Suppressor macrophage treated with lipopolysaccharide for 4 hours (primary cell): ENCODE measurements at places on chromosomes 7 and 10.

DNA sequence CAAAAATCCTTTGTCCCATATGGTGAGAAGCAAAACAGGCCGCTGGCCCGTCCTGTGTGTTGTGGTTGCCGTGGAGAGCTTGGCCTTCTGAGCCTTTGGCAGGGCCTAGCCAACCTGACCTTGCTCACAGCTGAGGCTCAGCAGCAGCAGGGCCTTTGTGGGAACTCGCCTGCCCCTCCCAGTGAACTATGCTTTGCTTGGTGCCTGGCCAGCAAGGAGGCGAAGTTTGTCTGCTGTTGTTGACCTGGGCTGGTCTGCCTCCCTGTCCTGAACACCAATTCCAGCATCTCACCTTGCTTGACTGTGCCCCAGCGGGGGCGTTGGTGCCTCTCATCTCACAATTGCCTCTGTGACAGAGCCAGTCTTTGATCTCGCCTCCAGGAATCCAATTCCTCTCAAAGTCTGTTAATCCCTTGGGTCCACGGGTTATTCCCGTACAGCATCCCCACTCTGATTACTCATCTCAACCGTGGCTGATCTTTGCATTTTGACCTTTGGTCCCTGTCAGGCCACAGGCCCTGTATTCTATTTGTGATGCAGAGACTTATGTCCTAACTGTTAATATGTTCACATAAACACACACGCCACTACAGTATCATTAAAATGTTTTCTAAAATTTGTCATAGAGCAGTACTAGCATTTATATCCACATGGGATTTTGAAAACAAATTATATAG lies 22.6 kb downstream of the EPDR1 start:
- DNase-seq: no peak

GRCh38 chr10:35216303-35216905 lies 89.8 kb downstream of the CREM start:
- DNase-seq: peak; percentile 43

GRCh38 chr10:104638861-104639589 lies 2.1 kb upstream of the SORCS3 start:
- peak; percentile 10 for DNase-seq

DNA sequence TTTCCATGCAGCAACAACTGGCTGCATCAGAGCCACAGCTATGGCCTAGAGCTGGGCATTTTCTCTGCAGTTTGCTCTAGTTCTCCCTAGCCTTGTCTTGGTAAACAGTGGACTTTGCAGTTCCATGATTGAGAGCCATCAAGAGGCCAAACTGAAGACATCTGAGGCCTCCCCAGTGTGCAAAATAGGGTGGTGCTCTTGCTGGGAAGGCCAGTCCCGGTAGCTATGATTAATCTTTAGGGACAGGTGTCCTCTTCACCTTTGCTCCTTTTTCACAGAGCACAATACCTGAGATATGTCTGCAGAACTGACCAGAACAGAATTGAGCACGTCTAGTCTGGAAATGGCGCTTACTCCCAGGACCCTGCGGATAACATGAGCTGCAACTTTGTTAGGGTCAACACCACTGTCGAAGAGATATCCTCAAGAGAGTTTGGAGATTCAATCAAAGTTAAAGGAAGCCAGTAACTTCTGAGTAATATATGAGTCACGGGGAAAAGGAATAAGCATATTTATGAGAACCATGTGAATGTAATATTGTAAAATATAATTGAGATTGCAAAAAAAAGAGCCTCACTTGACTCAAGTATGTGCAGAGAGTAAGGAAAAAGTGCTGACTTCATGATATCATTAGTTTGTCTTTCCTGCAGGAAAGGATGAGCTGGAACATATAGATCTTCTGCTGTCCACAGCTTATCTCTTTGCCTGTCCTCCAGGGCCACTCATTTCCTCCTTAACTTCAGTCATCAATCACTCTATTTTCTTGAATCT lies 76.7 kb downstream of the ANK3 start:
- DNase-seq: peak; percentile 4

- DNase-seq: no peak
Measured at GRCh38 chr10:103278537-103278823, 1.5 kb downstream of the INA start.

DNA sequence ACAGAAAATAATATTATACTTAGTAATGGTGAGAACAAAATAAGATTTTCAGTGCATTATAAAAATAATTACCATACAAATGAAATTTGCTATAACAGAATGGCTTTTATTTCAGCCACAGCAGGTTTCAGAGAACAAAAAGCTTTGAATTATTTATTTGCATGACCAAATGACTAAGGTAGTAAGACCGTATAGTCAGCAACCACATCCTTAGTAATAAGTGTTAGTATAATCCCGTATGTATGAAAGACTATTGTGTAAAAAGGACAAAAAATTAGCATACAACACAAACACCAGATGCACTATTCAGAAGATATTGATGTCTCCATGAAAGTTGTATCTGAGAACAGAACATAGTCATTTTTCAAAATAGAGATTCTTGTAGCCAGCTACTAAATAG lies 12.2 kb downstream of the PDZD8 start:
- DNase-seq: no peak

DNA sequence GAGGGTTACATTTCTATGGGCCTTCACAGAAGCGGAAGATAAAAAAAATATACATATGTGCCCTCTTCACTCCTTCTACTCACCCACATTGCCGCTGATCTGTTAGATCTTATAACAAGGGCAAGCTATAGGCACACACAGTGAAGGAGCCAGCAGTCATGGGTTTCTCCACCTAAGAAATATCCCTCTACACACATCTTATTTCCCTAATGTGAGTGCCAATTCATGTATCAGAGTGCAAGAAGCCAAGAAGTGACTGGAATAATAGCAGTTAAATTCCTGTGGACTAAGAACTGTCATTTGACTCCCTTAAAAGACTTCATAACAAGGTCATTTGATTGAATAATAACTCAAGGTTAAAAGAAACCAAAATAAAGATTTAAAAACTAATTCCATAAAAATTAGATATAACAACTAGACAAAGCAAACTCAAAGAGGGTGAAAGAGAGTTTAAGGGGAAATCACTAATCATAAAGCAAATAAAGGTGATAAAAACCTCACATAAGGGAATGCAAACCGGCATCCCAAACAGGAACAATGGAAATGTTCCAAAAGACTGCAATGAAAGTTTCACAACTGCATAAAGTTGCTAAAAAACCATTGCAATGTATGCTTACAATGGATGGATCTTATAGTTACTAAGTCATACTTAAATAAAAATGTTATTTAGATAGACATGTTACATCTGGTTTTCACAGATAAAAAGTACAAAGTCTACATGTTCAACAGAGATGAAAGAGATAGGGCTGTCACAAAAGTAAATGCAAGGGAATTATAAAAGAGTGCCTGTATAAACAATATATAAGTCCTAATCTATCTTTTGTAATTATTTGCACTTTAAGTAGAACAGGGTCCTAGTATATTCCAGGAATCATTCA lies 42.8 kb downstream of the ARHGAP21 start:
- DNase-seq: no peak

DNA sequence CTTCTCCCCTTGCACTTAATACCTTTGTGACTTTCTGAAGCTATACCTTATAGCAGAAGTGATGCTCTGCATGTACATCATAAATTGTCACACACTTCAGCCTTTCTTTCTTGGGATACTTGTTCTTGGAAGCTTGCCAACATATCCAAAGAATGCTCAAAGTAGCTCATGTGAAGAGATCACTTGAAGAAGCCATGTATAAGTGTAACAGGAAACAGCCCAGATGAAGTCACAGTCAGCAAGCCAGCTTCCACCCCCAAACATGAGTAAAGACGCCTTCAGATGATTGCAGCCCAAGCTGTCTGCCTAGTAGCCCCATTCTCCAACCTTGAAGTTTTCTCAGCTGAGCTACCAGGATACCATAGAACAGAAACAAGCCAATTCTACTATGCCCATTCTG lies 50.9 kb downstream of the DGKB start:
- no peak for DNase-seq

- no peak for DNase-seq
Measured at GRCh38 chr7:80414331-80414730, 97.5 kb downstream of the GNAT3 start.

DNA sequence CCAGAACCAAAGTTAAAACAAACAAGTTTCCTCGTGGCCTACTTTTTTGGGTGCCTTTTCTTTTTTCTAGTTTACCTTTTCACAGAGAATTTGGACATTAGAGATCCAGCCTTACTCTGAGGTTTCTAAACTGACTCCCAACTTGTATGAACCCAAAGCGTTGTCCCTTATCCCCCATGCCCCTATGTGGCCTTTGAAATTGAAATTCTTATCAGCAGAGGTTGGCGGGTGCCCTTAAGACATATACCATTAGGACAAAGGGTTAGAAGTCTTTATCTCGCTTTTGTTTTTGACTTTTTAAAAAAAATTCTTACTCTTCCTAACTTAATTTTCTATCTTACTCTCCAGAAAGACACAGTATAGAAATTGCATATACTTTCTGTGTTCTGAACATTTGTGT lies 76.3 kb upstream of the C7orf33 start:
- no peak for DNase-seq

DNA sequence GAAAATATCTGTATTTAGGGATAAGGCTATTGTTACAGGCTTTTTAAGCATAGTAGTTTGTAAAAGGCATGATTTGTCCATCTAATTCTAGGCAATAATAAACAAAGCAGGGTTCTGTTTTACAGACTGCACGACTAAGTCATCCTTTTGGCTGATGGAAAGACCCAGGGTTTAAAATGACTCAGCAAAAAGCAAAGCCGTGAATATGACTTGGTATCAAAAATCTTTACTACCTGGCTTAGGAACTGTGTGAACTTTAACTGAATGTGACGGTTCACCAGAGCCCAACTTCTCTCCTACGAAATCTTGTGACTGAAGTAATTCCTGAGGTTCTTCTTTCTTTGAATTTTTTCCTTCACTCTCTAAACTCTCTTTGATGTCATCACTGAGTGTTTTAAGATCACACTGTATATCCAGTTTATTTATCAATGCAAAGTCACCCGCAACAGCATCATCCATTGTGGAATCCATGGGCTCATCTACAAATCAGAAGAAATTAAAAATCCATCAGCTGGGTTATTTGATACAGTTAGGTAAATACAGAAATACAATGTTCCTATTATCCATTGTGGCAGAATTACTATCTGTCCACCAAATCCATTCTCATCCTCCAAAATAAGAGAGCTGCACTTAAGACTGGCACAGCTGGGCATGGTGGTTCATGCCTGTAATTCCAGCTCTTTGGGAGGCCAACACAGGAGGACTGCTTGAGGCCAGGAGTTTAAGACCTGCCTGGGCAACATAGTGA lies 17.0 kb downstream of the ATE1 start:
- no peak for DNase-seq

GRCh38 chr7:48337781-48338180 lies 166.5 kb downstream of the ABCA13 start:
- no peak for DNase-seq

DNA sequence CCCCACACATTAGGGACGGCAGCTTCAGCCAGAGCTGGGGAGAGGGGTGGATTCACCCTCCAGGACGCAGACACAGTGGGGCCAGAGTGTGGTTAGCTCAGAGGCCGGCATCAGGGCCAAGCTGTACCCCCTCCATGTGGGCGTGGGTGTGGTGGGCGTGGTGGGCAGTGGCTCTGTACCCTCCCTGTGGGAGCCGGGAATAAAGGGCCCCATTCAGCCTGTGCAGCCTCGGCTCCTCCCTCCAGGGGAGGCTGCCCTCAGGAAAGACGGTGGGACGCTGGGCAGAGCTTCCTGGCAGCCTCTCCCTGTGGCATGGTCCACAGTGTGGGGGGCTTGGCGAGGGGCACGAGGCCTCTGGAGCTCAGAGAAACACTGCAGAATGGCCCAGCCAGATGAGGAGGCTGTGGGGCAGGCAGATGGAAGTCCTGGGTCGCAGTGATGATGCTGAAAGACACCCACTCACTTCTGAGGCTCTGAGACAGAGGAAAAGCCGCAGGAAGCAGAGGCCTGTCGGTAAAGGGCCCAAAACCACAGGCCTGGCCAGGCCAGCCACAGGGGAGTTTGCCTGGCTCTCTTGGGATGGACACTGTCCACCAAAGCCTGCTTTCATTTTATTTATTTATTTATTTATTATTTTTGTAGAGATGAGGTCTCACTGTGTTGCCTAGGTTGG lies 108.0 kb downstream of the SH3PXD2A start:
- no peak for DNase-seq

- DNase-seq: no peak
Measured at GRCh38 chr10:132699411-132700155, 86.4 kb downstream of the NKX6-2 start.

DNA sequence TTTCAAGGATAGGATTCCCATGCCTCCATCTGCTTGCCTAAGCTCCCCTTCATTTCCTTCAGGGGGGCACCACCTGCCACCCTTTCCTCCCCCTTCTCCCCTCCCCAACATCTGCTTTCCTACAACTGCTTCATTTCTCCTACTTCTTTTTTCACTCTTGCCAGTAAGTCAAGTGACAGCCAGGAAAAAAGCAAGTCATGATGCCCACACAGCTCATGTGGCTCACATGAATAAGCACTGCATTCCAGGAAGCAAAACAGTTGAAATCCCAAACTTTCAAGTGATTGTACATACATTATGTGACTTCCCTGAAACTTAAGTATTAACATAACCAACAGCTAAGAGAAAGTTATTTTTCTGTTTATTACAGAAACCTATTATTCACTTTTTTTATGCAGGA lies 78.6 kb downstream of the TNS3 start:
- peak; percentile 92 for DNase-seq

GRCh38 chr10:13872411-13872810 lies 285.6 kb downstream of the PRPF18 start:
- no peak for DNase-seq

GRCh38 chr7:42980514-42980913 lies 48.3 kb downstream of the MRPL32 start:
- DNase-seq: no peak

- no peak for DNase-seq
Measured at GRCh38 chr7:85734823-85735222, 548.0 kb upstream of the SEMA3D start.

- peak; percentile 92 for DNase-seq
Measured at GRCh38 chr10:16910793-16911164, 93.6 kb upstream of the RSU1 start.
